ENCODE measurements at places on chromosomes 7 and 10.

- DNase-seq = no peak
Observed at GRCh38 chr10:42872865-42873435, 90.4 kb downstream of the BMS1 start.

DNA sequence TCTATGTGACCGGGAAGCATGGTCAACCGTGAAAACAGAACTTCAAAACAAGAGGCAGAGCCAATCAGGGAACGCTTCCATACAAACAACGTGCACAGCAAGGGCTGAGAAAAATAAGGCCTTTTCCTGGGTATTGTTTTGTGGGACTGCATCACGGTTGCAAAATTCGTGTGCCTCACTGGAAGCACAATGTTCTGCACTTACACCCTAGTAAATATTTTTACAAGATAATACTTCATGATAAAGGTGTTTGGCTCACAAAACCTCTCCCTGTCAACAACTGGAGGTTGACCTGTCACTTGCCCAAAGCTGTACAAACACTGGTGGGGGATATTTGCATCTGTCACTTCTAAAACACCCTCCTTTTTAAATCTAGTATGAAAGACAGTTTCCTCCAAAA is 37.0 kb downstream of the KLF6 start:
- DNase-seq = no peak

DNA sequence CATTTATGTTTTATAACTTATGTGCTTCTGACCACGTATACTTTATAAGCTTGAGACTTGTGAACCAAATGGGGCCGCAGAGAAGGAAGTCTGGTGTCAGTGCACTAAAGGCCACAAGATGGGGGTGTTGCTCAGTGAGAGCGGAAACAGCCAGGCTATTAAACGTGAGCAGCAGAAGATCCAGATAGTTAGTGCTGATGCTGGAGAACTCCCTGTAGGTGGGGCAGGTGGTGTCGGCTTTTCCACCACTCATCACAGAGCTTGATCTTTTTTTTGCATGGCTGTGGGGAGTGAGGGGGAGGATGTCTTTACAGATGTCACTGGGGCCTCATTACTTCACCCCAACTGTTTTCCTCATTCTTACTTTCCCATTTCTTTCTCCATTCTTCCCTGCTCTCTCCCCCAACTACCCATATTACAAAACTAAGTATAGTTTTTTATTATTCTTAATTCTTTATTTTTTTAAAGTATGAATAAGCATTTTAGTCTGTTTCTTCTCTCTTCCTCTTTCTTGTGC is 34.7 kb downstream of the ACADSB start:
- no peak for DNase-seq

GRCh38 chr10:132510174-132510611 is 27.4 kb upstream of the INPP5A start:
- DNase-seq = no peak

GRCh38 chr10:49844775-49845595 is 82.9 kb upstream of the OGDHL start:
- DNase-seq = no peak

DNA sequence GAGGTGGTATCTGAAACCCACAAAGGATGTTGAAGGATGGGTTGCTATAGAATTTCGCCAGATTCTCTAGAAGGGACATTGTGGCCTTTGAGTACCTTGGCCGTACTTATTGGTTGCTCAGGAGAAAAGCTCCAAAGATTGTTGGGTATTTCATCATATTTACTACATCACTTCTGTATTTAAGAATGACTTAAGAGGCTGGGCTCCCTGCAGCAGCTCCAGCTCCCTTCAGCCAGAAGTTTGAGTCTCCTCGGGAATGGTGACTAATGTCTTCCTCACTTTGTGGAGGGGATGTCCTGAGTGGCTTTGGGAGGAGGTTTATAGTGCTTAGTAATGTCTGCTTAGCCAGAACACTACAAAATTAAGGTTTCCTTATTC is 18.1 kb downstream of the MINDY4 start:
- DNase-seq = no peak

- DNase-seq = no peak
Observed at GRCh38 chr7:116455009-116455408, 44.5 kb upstream of the CAV2 start.

GRCh38 chr10:88315755-88316154 is 267.4 kb downstream of the RNLS start:
- no peak for DNase-seq

- DNase-seq = no peak
Observed at GRCh38 chr10:19835952-19836351, 19.7 kb downstream of the PLXDC2 start.

GRCh38 chr10:95423164-95424005 is 132.6 kb upstream of the PDLIM1 start:
- no peak for DNase-seq

DNA sequence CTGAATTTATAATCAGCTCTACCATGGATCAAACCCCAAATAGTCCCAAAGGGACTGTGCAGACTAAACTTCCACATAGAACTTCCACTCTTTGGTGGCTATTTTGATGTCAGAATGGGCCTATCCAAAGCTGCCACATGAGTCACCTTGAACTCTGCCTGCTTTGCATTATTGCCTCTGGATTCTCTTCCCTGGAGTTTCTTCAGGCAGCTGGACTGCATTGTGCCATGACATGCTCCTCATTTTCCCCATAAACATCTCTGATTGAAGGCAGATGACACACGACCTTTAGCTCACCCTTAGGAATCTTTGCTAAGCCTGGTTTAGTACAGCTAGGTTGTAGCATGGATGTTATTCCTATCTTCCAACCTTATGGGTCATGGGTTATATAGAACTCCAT is 251.7 kb downstream of the FZD1 start:
- no peak for DNase-seq

- no peak for DNase-seq
Observed at GRCh38 chr10:32970910-32971309, 12.9 kb upstream of the ITGB1 start.
